NCI-H526 treated with DMSO at 0.1 percent for 48 hours (cell line): ENCODE measurements at places on chromosomes 5 and 9.

DNA sequence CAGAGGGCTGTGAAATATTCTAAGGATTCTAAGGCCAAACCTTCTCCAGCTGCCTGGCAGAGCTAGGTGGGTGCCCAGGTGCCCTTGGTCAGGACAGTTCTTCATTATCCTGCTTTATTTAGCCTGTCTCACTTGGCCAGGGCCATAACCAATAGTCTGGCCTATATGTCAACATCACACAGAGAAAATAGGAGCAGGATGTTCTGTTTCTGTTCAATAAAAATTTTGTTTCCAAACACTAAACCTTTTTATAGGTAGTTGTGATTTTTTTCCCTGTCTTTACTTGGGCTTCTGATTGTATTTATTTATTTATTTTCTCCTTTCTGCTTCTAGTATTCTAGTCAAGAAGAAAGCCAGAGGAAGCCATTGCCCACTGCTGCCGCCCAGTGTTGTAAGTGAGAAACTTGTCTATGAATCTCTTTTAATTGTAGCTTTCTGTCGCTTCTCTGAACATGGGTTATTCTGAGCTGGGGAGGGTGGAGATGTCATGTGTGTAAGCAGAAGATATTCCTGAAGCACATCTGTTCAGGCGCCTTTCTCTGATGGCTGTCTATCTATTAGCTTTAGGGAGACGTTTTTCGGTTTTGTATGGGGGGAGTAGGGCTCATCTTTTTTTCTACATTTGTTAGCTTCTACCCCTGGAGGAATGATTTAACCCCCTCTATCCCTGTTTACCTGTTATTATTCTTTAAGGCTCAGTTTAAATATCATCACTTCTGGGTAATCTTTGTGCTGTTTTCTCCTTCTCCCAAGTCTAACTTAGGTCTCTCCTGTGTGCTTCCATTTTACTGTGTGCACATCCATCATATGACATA, 97.1 kb downstream of the UNC13B start:
- peak; percentile 41 for DNase-seq

GRCh38 chr9:12627096-12627495, 66.1 kb upstream of the TYRP1 start:
- DNase-seq = no peak

GRCh38 chr9:125074976-125075375, 68.4 kb downstream of the SCAI start:
- DNase-seq = no peak

GRCh38 chr9:94811074-94811473, 84.6 kb downstream of the AOPEP start:
- no peak for DNase-seq

DNA sequence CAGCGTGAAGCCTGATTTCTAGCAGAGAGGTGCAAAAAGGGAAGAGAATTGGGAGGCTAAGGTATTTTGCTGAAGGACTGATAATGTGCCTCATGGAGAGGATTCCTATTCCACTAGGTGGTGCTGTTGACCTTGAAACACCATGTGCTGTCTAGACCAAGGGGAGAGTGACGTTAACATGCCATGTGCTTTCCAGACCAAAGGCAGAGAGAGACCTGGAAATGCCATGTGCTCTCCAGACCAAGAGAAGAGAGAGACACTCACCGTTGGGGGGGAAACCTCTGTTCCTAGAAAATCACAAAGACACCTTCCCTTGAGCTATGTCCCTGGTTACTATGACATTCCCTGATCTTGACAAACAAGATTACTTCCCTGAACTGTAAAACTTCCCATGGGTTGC, 286.0 kb upstream of the TUSC1 start:
- DNase-seq = peak; percentile 50

GRCh38 chr9:76357555-76357954, 36.7 kb downstream of the RFK start:
- DNase-seq = no peak

DNA sequence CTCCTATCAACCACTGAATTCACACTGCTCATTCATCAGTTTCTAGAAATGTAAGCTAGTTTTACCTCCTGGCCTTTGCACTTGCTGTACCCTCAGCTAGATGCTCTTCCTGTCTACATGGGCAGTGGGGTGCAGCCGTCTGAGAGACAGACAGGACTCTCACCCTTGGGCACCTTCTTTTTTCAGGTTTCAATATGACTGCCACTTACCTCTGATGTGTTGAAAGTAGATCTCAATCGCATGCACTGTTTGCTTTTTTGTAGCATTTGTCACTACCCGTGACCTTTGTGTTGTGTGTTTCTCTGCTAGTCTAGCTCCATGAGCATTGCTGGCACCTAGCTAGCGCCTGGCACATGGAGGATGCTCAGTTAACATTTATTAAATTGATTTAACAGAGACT, 403.1 kb upstream of the TRPC7 start:
- no peak for DNase-seq

DNA sequence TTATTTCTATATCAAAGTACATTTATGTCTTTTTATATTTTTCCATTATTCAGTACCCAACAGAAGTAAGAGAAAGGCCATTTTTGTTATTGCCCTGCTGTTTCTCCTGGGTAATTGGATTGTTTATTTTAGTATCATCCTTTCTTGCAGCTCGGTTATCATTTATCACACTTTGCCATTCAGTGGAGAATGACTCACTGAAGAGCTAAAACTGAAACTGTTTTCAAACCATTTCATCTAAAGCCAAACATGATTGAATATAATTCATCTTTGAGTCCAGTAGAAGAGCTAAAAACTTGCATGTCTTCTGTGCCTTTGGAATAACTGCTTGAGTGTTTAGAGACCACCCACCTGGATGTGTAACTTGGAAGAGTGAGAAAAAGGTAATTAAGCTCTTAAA, 139.5 kb upstream of the PRDM9 start:
- no peak for DNase-seq

DNA sequence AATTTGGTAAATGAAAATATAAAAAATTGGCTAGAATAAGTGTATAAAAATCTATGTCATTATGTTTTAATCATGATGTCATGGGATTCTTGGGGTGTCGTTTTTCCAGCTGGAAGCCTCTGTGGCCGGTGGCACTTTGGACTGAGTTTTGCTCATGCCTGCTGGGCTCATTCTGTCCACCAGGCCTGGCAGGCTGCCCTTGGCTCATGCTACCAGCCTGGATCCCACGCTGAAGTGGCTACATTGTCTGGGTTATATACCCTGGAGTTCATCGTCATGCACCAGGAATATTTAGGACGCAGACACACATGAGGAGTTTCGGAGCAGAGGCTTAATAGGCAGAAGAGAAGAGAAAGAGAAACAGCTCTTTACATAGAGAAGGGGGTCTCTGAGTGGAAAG, 1913.7 kb upstream of the WWC1 start:
- no peak for DNase-seq

- DNase-seq = no peak
Measured at GRCh38 chr9:69822116-69822750, 1.6 kb downstream of the CFAP95 start.

- no peak for DNase-seq
Measured at GRCh38 chr9:92360083-92360482, 34.3 kb downstream of the CENPP start.

DNA sequence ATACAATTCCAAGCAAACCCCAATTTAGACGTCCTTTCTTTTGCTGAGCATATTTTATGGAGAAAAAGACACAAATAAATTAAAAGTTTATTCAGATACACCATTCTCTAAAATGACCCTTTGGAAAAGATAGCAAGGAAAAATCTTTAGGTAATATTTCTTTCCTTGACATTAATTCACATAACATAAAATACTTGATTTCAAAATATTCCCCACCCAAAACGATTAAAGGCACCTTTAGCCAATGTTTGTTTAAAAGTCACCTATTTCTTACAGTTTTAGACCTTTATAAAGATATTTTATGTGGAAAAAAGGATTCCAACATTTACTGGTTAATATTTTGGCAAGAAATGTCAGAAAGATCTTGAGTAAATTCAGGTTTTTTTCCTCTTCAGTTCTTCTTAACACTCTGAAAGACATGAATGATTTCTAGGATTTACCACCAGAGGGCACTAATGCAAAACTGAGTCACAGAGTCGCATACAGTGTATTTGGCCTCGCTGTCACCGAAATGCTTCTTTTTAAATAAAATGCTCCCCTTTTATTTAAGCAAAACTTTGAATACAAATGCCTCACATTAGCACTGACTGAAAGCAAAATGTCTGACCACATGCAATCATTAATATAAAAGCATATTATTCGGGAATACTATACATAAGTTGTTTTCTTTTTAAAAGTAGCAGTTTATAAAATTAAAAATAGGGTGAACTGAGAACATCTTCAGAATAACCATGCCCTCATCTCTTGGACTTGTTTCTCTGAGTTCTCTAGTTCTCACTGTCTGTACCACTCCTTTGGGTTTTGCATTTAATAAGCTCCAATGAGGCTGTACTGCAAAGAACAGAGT, 122.5 kb downstream of the SLC1A3 start:
- DNase-seq = peak; percentile 67

- no peak for DNase-seq
Measured at GRCh38 chr5:120405286-120405864, 58.7 kb upstream of the PRR16 start.

DNA sequence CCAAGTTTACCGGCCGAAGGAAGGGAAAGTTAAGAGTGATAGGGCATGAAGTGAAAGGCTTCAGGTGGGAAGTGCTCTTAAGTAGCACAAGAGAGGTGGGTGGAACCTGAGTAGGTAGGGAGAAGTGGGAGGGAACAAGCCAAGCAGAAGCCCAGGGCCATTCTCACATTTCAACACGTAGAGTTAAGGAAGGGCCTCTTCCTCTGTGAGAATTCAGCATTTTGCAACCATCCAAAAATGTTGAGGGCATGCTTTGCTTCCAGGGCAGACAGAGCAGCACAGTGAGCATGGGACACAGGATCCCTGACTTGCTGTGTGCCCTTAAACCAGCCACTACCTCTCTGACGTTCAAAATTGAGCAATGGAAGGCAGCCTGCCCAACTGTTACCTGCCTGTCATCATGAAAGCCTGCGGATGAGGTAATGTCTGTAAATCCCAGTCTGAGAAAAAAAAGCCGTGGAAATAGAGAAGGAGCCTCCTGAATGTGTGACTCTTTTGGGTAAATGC, 3.3 kb downstream of the CYFIP2 start:
- DNase-seq = no peak

GRCh38 chr5:172881691-172882370, 47.8 kb downstream of the ERGIC1 start:
- no peak for DNase-seq

DNA sequence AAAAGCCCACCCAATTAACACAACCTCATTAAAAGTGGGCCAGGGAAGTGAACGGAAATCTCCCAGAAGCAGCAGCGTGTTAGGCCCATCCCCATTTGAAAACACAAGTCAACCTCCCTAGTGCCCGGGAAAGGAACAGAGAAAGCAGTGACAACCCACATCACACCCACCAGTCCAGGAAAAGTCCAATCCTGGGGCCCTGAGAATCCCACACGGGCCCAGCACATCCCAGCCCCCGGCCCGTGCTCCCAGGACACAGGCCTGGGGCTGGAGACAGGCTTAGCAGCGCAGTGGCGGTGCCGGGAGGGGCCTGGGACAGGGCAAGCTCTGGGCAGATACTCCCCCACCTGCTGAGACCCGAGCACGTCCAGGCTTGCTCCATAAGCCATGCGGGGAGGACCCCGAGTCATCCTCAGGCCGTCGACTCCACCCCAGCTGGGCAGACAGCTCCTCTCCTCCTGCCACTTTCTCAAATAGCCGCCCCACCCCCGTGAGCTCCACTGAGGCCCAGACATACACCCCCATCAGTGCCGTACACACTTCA, 101.0 kb downstream of the KCNT1 start:
- DNase-seq = no peak

DNA sequence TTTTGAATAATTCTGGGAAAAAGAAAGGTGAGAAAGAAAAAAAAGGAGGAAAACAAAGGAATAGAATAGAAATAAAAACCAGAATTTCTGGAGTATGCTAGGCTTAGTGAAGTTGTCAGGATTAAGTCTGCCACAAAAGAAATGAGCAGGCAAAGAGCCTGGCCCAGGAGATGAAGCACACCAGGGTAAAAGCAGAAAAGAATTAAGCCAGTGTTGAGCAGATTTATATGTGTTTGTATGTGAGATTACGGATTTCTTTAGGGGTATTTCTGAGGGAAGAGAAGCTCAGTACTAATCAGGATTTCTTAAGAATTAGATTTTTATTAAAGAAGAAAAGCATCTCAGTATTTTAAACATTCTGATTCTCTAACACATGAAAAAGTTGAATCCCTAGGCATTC, 74.5 kb downstream of the MRPS27 start:
- no peak for DNase-seq

- no peak for DNase-seq
Measured at GRCh38 chr9:70988551-70988950, 132.9 kb downstream of the TRPM3 start.

GRCh38 chr9:111000202-111000601, 38.1 kb downstream of the LPAR1 start:
- no peak for DNase-seq

- no peak for DNase-seq
Measured at GRCh38 chr5:147918101-147918685, 11.9 kb upstream of the C5orf46 start.

DNA sequence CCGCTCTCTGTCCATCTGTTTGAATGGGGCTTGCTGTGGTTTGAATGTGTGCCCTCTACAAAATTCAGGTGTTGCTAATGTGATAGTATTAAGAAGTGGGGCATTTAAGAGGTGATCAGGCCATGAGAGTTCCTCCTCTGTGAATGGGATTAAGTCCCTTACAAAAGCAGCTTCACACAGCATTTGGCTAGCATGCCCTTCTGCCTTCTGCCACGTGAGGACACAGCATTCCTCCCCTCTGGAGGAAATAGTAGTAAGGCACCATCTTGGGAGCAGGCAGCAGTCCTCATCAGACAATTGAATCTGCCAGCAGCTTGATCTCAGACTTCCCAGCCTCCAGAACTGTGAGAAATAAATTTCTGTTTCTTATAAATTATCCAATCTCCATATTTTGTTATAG, 540.2 kb downstream of the CSNK1G3 start:
- no peak for DNase-seq

DNA sequence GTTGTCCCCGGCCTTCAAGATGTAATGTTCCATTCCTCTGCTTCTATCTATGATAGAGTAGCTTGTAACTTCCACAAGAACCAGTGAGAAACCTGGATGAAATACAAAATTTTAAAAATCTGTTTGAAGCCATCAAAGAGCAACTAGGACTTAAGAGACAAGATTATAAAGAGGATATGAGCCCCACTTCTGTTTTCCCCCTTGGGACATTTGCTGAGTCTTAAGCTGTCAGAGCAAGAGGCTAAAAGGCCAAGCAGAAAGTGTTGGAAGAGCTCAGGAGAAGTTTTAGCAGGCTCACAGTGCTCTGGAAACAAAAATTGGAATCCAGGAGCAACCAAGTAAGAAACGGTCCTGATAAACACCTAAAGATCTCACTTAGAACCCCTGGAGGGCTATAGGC, 76.1 kb downstream of the ADRB2 start:
- DNase-seq = no peak

- no peak for DNase-seq
Measured at GRCh38 chr9:137918331-137919094, 40.9 kb downstream of the CACNA1B start.

- no peak for DNase-seq
Measured at GRCh38 chr5:131254741-131255140, 9.1 kb upstream of the CDC42SE2 start.

DNA sequence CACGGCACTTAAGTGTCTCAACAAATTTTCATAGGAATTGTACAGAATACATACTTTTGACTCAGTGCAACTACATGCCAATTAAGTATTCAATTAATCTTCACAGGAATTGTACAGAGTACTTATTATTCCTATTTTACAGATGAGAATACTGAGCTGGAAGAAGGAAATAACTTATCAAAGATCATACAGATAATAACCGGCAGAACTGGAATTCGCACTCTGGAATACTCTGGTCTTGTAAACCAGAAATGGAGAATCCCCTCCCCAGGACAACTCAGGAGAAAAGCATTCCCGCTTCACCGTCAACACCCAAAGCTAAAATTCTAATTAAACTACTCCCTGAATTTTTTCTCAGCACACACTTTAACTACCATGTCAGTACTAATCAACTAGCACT, 112.7 kb downstream of the HOMER1 start:
- no peak for DNase-seq
